SJCRH30 (cell line): ENCODE measurements at places on chromosomes 12 and 14.

DNA sequence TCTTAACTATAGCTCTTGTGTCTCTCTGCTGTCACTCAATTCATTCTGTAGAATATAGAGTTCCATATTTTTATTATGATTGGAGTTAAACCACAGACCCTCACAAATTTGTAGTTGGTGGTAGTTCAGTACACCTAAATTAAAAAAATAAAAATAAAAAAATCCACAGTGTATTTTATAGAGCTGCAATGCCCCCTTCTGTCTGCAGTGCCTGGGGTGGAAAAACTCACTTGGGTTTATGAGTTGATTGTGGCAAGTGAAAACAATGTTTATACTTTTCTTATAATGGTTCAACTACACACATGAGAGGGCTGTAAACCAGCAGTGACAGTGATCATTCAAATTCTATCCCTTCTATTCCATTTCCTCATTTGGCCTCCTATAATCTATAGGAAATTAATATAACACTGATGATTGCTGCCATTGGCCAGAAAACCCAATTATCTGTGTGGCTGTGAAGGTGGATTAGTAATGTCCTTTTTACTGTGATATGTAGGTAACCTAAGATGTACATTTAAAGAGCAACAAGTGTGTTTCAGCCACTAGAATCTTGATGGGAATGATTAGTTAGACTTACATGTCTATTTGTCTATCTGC, 166.9 kb upstream of the LRIG3 start:
- no peaks in the 10 kb centered on the region for H3K27me3 ChIP-seq
- H3K4me3 ChIP-seq, result no peak overlapping the region
- H3K36me3 ChIP-seq, result no peaks in the 10 kb centered on the region

DNA sequence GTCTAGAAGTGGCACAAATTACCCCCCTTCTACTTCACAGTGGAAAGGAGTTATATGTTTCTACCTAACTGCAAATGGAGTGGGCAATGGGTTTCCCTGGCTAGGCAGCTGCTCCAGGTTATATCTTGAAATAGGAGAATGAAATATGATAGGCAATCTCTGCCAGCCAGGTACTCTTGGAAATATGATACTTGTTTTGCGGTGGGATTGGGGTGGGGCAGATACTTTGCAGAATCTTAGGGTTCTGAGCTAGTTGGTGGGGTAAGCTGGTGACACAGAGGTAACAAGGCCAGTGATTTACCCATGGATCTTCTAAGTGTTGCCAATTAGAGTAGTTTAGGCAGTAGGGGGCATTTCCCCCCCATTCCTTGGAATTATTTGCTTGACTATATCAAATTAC, 140.1 kb downstream of the ATP23 start:
- DNase-seq, result no peak
- no peaks in the 10 kb centered on the region for H3K27me3 ChIP-seq
- no peak overlapping the region for H3K27ac ChIP-seq
- no peak overlapping the region for H3K4me3 ChIP-seq
- no peaks in the 10 kb centered on the region for H3K36me3 ChIP-seq

DNA sequence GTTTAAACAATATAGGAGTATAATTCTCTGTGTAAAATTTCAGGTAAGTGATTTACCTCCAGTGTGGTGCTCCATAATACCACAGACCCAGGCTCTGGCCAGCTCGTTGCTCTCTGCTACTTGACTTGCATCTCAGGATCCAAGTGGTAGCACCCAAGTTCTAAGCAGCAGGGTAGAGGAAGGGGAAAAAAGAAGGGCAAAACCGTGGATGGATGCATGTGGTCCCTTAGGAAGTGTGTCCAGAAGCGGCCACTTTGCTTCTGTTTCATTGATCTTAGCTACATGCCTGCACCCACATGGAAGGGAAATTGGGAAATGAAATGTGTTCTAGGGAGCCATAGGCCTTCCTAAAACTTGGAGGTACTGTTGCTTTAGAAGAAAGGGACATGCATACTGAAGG, 48.6 kb upstream of the HMGA2 start:
- DNase-seq, result no peak
- H3K4me3 ChIP-seq, result no peak overlapping the region
- H3K27ac ChIP-seq, result no peak overlapping the region
- peaks cover 14% of the 10 kb centered on the region for H3K4me1 ChIP-seq
- no peaks in the 10 kb centered on the region for H3K27me3 ChIP-seq
- H3K36me3 ChIP-seq, result no peaks in the 10 kb centered on the region

- H3K27ac ChIP-seq, result no peak overlapping the region
- no peak for DNase-seq
- H3K4me3 ChIP-seq, result no peak overlapping the region
- no peaks in the 10 kb centered on the region for H3K27me3 ChIP-seq
- H3K4me1 ChIP-seq, result peaks cover 4% of the 10 kb centered on the region; the same call in 1 of the 2 replicates
These were observed 5.0 kb upstream of the MIA2 start for GRCh38 chr14:39228509-39229221.

- H3K27ac ChIP-seq, result no peak overlapping the region
- DNase-seq, result no peak
- H3K4me1 ChIP-seq, result no peaks in the 10 kb centered on the region
- H3K27me3 ChIP-seq, result no peaks in the 10 kb centered on the region
These were observed 6.8 kb upstream of the CHPT1 start for GRCh38 chr12:101690544-101691098.

GRCh38 chr14:94572637-94573303, 8.5 kb upstream of the SERPINA5 start:
- H3K27ac ChIP-seq, result no peak overlapping the region
- H3K4me3 ChIP-seq, result no peak overlapping the region
- no peaks in the 10 kb centered on the region for H3K27me3 ChIP-seq
- no peaks in the 10 kb centered on the region for H3K4me1 ChIP-seq
- no peaks in the 10 kb centered on the region for H3K36me3 ChIP-seq
- no peak for DNase-seq

GRCh38 chr14:53538316-53538881, 385.3 kb upstream of the DDHD1 start:
- H3K27me3 ChIP-seq, result no peaks in the 10 kb centered on the region
- no peak overlapping the region for H3K4me3 ChIP-seq

DNA sequence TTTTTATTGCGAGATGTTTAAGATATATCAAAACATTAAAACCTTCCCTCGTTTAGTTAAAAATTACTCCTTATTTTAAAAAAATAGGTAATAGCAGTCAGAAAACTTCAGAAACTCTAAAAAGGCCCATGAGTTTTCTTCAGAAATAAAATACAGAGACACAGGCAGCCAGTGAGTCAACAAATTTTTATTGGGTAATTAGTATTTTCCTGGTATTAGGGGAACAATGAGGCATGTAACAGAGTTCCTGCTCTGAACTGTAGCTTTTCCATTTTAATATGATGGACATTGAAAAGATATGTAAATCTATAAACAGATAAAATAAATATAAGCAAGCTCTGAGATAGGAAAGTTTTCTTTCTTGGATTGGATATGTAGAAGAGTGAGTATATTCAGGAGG, 399 bp upstream of the ZNF705A start:
- no peaks in the 10 kb centered on the region for H3K36me3 ChIP-seq
- no peaks in the 10 kb centered on the region; the same call in 1 of the 2 replicates for H3K27me3 ChIP-seq
- no peak for DNase-seq
- H3K4me1 ChIP-seq, result peaks cover 6% of the 10 kb centered on the region

- no peaks in the 10 kb centered on the region for H3K27me3 ChIP-seq
- no peak overlapping the region for H3K4me3 ChIP-seq
- no peaks in the 10 kb centered on the region for H3K36me3 ChIP-seq
- H3K27ac ChIP-seq, result no peak overlapping the region
- no peaks in the 10 kb centered on the region for H3K4me1 ChIP-seq
These were observed 35.1 kb downstream of the NR1H4 start for GRCh38 chr12:100508751-100509150.

- no peaks in the 10 kb centered on the region for H3K27me3 ChIP-seq
- no peaks in the 10 kb centered on the region for H3K4me1 ChIP-seq
- H3K4me3 ChIP-seq, result no peak overlapping the region
- no peaks in the 10 kb centered on the region for H3K36me3 ChIP-seq
- DNase-seq, result no peak
- H3K27ac ChIP-seq, result no peak overlapping the region
These were observed 255.5 kb downstream of the SNAPC1 start for GRCh38 chr14:62017651-62018230.

DNA sequence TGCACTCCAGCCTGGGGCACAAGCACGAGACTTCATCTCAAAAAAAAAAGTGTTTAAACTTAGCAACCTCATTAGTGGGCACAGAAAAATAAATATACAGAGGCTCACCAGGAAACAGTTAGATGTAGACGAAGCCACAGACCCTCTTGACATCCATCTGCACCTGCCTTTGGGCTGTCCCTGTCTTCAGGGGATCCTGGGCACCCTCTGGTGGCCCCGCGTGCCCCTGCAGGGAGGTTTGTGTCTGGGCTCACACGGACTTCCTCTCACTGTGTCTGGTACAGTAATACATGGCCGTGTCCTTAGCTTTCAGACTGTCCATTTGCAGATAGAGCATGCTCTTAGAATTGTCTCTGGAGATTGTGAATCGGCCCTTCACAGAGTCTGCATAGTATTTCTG, 916.5 kb downstream of the TMEM121 start:
- H3K4me1 ChIP-seq, result no peaks in the 10 kb centered on the region
- DNase-seq, result peak; percentile 5
- no peak overlapping the region for H3K27ac ChIP-seq
- no peak overlapping the region for H3K4me3 ChIP-seq

DNA sequence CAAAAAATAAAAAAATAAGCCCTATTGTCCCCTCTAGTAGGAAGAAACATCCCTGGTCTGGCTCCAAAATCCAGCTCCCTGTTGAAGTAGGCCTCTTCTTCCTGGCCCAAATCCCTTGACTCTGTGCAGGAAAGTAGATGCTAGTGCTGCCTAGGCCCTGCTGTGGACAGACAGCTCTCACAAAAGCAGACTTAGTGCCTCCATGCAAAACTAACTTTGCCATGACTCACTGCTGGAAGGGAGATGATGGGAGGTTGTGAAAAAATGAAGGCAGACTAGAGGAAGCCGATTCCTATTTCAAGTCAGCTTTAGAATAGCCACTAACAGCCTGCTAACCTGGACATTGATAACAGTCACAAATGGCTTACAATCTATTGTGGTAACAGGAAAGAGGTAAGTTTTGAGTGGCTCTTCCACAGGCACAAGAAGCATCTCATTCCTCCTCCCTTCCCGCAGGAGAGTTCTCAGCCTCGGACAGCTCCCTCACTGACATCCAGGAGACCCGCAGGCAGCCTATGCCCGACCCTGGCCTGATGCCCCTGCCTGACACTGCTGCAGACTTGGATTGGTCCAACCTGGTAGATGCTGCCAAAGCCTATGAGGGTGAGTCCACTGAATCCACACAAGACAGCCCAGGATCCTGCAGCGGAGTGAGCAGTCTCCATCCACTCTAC, 198.9 kb upstream of the RGS6 start:
- H3K4me3 ChIP-seq, result no peak overlapping the region
- peaks cover 10% of the 10 kb centered on the region for H3K4me1 ChIP-seq
- no peak for DNase-seq
- H3K36me3 ChIP-seq, result 0 out of 2 replicates have a peak, but pooled peaks cover 4% of the 10 kb centered on the region
- H3K27me3 ChIP-seq, result no peaks in the 10 kb centered on the region

GRCh38 chr14:104897330-104898194, 27.1 kb upstream of the PLD4 start:
- H3K4me1 ChIP-seq, result peaks cover 5% of the 10 kb centered on the region; the same call in 1 of the 2 replicates
- DNase-seq, result peak; percentile 2
- no peak overlapping the region for H3K27ac ChIP-seq

DNA sequence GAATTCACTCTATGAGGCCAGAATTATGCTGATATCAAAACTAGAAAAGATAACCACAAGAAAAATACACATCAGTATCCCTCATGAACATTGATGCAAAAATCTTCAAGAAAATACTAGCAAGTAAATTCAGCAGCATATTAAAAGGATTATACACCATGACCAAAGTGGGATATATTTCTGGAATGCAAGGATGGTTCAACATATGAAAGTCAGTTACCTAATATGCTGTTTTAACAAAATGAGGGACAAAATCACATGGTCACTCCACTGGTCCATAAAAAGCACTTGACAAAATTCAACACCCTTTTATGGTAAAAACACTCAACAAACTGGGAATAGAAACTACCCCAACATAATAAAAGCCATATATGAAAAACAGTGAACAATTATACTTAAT, 40.3 kb downstream of the TECPR2 start:
- no peak for DNase-seq
- no peaks in the 10 kb centered on the region for H3K4me1 ChIP-seq
- H3K4me3 ChIP-seq, result no peak overlapping the region
- no peak overlapping the region for H3K27ac ChIP-seq

DNA sequence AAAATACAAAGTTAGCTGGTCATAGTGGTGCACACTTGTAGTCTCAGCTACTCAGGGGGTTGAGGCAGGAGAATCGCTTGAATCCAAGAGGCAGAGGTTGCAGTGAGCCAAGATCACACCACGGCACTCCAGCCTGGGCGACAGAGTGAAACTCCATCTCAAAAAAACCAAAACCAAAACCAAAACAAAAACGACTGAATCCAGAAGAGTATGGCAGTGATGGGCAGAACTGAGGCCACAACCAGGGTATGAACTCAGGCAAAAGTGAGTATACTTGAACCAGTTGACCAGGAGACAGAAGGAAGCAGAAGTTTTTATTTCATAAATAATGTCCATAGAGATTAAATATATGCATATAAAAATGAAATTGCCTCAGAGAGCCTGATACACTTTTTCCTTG, 620.0 kb upstream of the SEL1L start:
- H3K27ac ChIP-seq, result no peak overlapping the region
- H3K4me3 ChIP-seq, result no peak overlapping the region
- H3K27me3 ChIP-seq, result no peaks in the 10 kb centered on the region
- H3K4me1 ChIP-seq, result no peaks in the 10 kb centered on the region
- DNase-seq, result no peak
- H3K36me3 ChIP-seq, result no peaks in the 10 kb centered on the region

GRCh38 chr12:25200703-25201102, 5.7 kb downstream of the ETFRF1 start:
- H3K27me3 ChIP-seq, result no peaks in the 10 kb centered on the region
- no peak for DNase-seq
- no peak overlapping the region for H3K4me3 ChIP-seq
- peaks cover 9% of the 10 kb centered on the region; the same call in 1 of the 2 replicates for H3K4me1 ChIP-seq
- peaks cover 11% of the 10 kb centered on the region for H3K36me3 ChIP-seq
- H3K27ac ChIP-seq, result no peak overlapping the region

GRCh38 chr12:89678225-89678624, 30.4 kb downstream of the ATP2B1 start:
- no peak for DNase-seq
- peaks cover 16% of the 10 kb centered on the region for H3K36me3 ChIP-seq
- H3K4me1 ChIP-seq, result no peaks in the 10 kb centered on the region
- H3K4me3 ChIP-seq, result no peak overlapping the region
- H3K27me3 ChIP-seq, result no peaks in the 10 kb centered on the region

- no peaks in the 10 kb centered on the region; the same call in 1 of the 2 replicates for H3K36me3 ChIP-seq
- H3K27me3 ChIP-seq, result no peaks in the 10 kb centered on the region
- no peak overlapping the region for H3K4me3 ChIP-seq
- peaks cover 29% of the 10 kb centered on the region for H3K4me1 ChIP-seq
- no peak overlapping the region for H3K27ac ChIP-seq
- DNase-seq, result no peak
These were observed 22.1 kb downstream of the SAMD4A start for GRCh38 chr14:54589076-54589475.

GRCh38 chr12:93745286-93745685, 68.1 kb downstream of the CRADD start:
- H3K27ac ChIP-seq, result no peak overlapping the region
- no peak for DNase-seq
- no peak overlapping the region for H3K4me3 ChIP-seq
- H3K36me3 ChIP-seq, result no peaks in the 10 kb centered on the region
- no peaks in the 10 kb centered on the region for H3K27me3 ChIP-seq
